ENCODE measurements at places on chromosomes 3 and 15. TPM values are rescaled to one million over a fixed set of nuclear protein-coding genes. Genes with fewer than 3 reads are reported as not detected.

The SPESP1 gene
- total RNA-seq: 0.59 TPM

The SCAANT1 gene
- not detected for total RNA-seq

The GPR62 gene
- not detected for total RNA-seq

The RARRES1 gene
- total RNA-seq: 9.0 TPM

The ZPLD1 gene
- not detected for total RNA-seq

The ENTPD3 gene
- not detected for total RNA-seq

The MTHFS gene
- total RNA-seq: 14.3 TPM

The CNTN6 gene
- not detected for total RNA-seq

The KNL1 gene
- total RNA-seq: 3.8 TPM

The MAP1A gene
- total RNA-seq: 31.1 TPM

The REC114 gene
- total RNA-seq: not detected

The IL20RB gene
- total RNA-seq: 0.53 TPM

The SPTBN5 gene
- 0.23 TPM for total RNA-seq

The NRG4 gene
- total RNA-seq: not detected

The FBLN2 gene
- total RNA-seq: 587 TPM

The ACAD9 gene
- total RNA-seq: 35.7 TPM

The LTF gene
- total RNA-seq: not detected

The CHST13 gene
- total RNA-seq: not detected

The VPS39 gene
- total RNA-seq: 32.3 TPM

The LXN gene
- total RNA-seq: 16.0 TPM

The HTR3C gene
- not detected for total RNA-seq

The SEC22C gene
- 41.1 TPM for total RNA-seq

The DZIP3 gene
- 5.4 TPM for total RNA-seq

The EPHB3 gene
- total RNA-seq: 9.4 TPM

The PAQR5 gene
- total RNA-seq: 0.15 TPM

The CCDC33 gene
- total RNA-seq: 0.60 TPM

The CHRM5 gene
- 0.15 TPM for total RNA-seq

The BCHE gene
- 0.08 TPM for total RNA-seq

The SAMD7 gene
- total RNA-seq: not detected

The UNC13C gene
- not detected for total RNA-seq

The RETNLB gene
- total RNA-seq: not detected

The RTP3 gene
- total RNA-seq: not detected

The CCDC39 gene
- not detected for total RNA-seq

The MUSTN1 gene
- total RNA-seq: not detected

The LMAN1L gene
- total RNA-seq: not detected

The SLC25A38 gene
- total RNA-seq: 15.4 TPM

The SCN11A gene
- total RNA-seq: under 0.01 TPM

The GUCA1C gene
- not detected for total RNA-seq

The LRRIQ4 gene
- total RNA-seq: not detected

The HYPK gene
- 6.8 TPM for total RNA-seq

The CTXN2 gene
- not detected for total RNA-seq

The OR5K2 gene
- total RNA-seq: not detected

The TRIP4 gene
- 4.9 TPM for total RNA-seq

The ARPP21 gene
- total RNA-seq: 1.4 TPM

The MKRN3 gene
- total RNA-seq: 0.90 TPM

The EPHA3 gene
- total RNA-seq: under 0.01 TPM

The PARP15 gene
- not detected for total RNA-seq

The CPN2 gene
- total RNA-seq: not detected

The XCR1 gene
- 0.23 TPM for total RNA-seq

The CHST2 gene
- total RNA-seq: 8.2 TPM

The CPLX3 gene
- not detected for total RNA-seq

The DNASE1L3 gene
- not detected for total RNA-seq

The SH3GL3 gene
- total RNA-seq: not detected
